ENCODE measurements at places on chromosomes 5 and 9.

GRCh38 chr5:169956756-169957155 is 23.5 kb downstream of the INSYN2B start:
- no peak for DNase-seq

DNA sequence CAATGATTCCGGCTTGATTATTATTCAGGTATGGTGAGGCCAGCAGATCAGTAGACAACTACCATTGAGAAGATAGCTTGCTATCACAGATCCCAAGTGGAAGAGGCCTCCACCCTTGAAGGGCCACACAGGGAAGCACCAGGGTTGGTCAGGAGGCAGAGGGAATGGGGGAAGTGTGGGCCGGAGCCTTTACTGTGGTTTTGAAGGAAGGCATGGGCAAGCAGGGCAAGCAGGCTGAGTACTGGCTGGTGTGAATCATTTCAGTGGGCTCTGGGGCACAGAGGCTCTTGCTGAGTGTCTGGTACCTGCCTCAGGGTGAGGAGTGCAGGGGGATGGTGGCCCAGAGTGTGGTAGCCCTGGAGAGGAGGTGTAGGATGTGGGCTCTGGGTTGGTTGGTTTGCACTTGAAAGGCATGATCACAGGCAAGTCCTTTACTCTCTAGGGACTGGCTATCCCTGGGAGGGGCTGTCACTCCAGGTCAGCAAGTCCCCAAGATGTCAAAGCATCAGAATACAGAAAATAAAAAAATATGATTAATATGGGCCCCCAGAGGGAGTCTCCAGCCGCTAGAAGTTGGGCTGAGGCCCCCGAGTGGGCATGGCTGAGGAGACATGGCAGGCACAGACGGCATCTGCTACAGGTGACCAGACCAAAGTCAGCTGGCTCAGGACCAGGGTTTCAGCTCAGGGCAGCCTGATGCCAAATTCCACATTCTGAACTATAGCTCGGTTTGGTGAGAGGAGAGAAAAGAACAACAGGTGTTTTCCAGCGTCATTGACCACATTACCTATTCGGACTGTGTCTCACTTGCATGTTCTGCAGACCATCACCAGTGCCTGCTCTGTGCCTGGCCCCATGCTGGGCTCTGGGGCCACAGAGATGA is 9.7 kb upstream of the SUSD3 start:
- DNase-seq, result no peak

- DNase-seq, result no peak
These were observed at the start of gene SPATA31E1 for GRCh38 chr9:87882627-87883026. SPATA31E1 (plus strand) TSS chr9:87882877; CDS start chr9:87882892, 15 bp downstream.

GRCh38 chr5:142145106-142145900 is 36.7 kb downstream of the NDFIP1 start:
- DNase-seq, result peak; percentile 33

DNA sequence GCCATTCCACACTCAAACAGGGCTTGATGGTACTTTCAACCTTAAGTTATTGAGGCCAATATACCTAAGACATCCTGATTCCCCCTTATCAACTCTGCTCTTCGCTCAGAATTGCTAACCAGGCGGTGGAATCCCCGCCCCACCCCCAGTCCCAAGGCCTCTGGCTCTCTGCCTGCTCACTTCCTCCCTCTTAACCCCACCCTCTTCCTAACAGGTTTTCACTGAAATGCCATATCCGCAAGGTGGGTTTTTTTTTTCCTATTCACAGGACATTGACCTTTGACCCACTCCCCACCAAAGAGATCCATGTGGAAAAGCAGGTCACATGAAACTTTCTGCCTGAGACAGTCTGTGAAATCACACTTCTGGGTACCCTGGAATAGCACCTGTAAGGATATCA is 66.6 kb upstream of the IFNK start:
- no peak for DNase-seq

GRCh38 chr9:5489630-5490490 is 20.5 kb upstream of the PDCD1LG2 start:
- no peak for DNase-seq

DNA sequence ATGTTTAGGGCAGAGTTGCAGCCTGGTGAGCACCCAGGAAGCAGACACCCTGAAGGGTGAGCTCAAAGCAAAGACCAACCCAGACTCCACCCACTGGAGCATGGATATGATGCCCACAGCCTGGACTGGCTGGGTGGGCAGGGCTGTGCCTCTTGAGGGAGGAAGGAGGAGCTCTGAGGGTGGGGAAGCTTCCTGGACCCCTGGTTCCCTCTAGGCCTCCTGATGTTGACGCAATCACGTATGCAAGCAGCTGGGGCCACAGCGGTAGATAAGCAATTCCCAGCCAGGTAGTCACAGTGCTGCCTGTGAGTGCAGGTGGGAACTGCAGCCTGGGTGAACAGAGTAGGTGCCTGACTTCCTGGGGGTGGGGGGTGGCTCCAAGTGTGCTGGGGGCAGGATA is 271.5 kb downstream of the CDK5RAP2 start:
- no peak for DNase-seq

- no peak for DNase-seq
These were observed 690.9 kb upstream of the CDH18 start for GRCh38 chr5:20678814-20679298.

GRCh38 chr5:11062397-11062796 is 301.4 kb upstream of the DAP start:
- no peak for DNase-seq

GRCh38 chr9:974996-975739 is 1.3 kb upstream of the DMRT3 start:
- DNase-seq, result no peak

DNA sequence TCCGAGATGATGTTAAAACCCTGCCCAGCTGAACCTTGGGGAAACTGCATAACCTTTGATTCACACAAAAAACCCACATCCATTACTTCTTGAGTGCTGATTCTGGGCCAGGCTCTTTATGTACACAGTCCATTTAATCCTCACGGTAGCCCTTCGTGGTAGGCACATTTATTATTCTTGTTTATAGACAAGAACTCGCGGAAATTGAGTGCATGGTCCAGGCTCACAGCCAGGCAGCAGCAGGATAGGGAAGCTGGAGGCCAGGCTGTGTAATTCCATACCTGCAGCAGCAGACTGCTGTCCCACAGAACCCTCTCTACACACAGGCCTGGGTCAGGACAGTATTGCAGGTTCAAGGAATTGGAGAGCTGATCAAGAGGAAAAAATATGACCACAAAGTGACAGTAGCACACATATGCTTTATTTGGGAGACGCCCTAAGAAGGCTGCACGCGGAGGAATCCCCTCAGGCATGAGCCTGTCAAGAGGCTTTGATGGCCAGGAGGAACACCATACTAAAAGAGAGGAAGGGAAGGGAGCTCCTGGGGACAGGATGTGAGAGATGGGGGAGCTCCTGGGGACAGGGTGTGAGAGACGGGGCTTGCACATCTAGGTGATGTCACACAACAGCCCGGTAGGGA is 28.4 kb upstream of the FAM120A start:
- no peak for DNase-seq

GRCh38 chr9:124259158-124259808 is 1.5 kb downstream of the NEK6 start:
- no peak for DNase-seq

GRCh38 chr9:89477384-89477783 is 20.5 kb downstream of the SEMA4D start:
- no peak for DNase-seq

- DNase-seq, result no peak
These were observed 326.8 kb upstream of the SGCD start for GRCh38 chr5:156000115-156000514.

DNA sequence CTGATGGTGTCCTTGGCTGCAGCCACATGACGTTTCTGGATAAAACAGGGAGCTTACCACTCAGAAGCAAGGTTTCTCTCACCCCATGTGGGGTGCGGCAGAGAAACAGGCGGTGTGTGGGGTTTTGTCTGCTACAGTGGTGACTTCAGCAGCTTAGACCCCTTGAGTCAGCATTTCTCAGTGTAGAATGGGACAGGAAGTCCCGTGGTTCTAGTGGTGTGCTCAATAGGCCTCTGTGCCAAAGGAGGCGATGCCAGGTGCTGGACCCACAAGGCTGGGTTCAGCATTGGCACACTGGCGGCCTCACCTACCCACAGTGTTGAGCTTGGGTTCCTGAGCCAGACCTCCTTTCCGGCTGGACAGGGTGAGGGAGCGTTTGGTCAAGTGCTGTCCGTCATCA is 125.2 kb upstream of the SMIM23 start:
- no peak for DNase-seq

DNA sequence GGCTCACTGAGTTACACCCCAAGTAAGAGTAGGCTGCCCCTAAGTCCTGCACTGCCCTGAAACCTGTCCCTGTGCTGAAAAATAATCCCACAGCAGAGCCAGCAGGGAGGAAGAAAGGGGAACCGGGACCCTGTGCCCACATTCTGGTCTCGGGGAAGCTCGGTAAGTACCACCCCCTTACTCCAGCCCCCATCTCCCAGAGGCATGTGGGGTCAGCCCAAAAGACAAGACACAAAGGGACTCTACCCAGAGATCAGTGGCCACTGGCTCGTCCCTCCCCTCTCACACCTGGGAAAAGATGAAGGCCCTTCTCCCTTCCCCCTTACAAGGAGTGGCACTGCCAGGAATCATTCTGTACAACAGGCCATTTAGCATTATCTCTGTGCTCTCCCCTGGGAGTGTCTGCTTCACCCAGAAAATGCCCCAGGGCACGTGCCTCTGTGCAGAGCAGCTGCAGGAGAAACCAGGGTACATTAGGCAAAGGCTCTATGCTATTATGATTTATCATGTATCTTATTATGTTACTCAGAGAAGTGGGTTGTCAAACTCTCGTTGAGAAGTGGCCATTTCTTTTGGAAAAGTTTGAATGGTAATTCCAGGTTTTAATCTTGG is 71.3 kb downstream of the NDFIP1 start:
- DNase-seq, result no peak

GRCh38 chr5:147822686-147823491 is 8.6 kb downstream of the SPINK1 start:
- peak; percentile 3 for DNase-seq

DNA sequence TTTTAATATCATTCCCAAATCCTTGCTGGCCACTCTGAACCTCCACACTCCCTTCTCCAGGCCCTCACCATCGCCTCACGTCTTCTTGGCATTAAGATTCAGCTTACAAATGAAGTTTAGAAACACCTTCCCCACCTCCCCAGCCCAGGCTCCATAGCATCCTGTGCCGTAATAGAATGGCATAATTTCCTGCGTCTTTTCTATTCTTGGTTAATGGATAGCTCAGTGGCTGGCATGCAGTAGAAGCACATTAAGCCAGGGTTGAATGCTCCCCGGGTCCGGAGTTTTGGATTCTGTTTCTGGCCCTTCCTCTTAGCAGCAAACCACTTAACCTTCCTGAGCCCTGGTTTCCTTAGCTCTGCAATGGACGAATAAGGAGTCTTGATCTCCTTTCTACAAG is 13.8 kb downstream of the WWC1 start:
- no peak for DNase-seq

DNA sequence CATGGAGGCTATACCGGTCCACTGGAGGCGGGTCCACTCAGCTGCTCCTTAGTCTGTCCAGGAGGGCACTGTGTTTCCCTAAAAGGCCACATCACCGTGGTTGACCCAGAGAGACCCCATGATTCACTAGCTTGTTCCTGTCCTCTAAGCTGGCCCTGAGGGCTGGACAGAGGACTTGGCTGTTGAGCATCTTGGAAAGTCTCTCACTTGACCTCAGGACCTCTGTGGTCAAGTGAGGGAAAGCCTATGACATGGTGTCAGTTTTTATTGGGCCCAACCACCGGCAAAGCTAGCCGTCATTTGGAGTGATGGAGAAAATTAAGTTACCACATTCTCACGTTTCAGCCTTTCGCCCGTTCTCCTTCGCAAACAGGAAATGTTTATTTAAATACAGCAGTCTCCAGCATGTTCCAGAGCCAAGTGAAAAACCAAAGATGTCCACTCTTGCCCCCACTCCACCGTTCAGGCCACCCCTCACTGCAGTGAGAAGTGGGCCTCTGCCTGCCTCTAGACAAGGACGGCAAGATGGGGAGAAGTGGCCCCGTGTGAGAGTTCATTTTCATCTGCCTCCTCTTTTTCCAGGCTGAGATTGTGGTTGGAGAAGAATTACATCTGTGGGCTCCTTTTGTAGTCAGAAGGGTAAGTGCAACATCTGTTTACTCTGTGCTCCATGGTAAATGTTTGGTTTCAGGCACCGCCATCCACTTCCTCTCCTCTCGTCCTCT is 4.4 kb downstream of the SLIT3 start:
- no peak for DNase-seq

- DNase-seq, result no peak
These were observed 38.3 kb downstream of the RASEF start for GRCh38 chr9:83024506-83025125.

DNA sequence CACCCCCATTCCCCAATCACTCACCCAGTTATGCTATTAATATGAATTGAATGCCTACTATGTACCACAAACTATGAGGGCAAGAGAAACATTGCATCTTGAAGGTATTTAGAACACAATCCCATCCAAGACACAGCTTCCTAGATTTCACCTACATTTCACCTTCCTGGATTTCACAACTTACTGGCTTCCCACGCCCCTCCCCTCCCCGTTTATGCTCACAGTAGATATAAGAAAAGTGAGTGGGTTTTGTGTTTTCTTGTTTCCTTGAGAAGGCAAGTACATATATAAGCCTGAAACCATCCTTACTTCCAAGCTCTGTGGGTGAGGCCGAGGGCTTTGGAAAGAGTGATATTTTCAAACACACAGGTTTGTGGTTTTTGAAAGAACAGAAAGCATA is 465.0 kb downstream of the BNC2 start:
- no peak for DNase-seq

GRCh38 chr5:174737330-174737729 is 12.9 kb downstream of the MSX2 start:
- no peak for DNase-seq

- DNase-seq, result no peak
These were observed 64.8 kb upstream of the SLC1A1 start for GRCh38 chr9:4425319-4426045.

DNA sequence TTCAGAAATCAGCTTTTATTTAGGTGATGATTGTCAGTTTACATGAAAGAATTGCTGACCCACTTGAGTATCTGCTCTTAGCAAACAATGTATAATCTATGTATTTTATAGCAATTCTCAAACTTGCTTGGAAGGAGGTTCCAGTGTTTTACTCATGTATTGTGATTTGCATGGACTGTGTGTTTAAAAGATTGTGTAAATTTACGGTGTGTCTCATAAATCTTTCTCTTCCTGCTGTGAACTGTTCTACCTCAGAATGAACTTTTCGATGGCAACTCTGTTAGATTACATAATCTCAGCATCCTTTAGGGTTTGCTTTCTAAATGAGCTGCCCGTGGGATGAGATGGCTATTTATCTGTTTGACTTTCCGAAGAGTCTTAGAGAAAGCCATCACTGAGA is 122.5 kb downstream of the MEF2C start:
- no peak for DNase-seq

DNA sequence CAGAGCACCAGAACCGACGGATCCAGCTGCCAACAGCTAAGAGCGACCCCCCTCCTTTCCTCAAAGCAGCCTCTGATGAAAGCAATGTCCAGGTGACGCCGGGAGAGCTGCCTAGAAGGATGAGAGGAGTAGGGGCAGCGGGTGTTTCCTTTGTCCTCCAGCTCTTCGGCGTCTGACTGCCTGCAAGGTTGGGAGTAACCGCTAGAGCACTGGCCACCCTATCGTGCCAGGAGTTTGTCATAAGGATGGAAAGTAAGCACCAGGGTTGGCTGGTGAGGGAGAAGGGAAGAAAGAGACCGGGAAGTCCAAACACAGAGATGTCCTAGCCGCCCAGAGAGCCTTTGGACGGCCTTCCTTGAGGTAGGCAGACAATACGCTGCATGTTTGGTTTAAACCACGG is 10.8 kb downstream of the MRPL36 start:
- DNase-seq, result no peak

- no peak for DNase-seq
These were observed 13.8 kb upstream of the RANBP17 start for GRCh38 chr5:170848033-170848432.
